Effector memory CD8-positive, alpha-beta T cell (primary cell): ENCODE measurements at places on chromosomes 16 and 17.

DNA sequence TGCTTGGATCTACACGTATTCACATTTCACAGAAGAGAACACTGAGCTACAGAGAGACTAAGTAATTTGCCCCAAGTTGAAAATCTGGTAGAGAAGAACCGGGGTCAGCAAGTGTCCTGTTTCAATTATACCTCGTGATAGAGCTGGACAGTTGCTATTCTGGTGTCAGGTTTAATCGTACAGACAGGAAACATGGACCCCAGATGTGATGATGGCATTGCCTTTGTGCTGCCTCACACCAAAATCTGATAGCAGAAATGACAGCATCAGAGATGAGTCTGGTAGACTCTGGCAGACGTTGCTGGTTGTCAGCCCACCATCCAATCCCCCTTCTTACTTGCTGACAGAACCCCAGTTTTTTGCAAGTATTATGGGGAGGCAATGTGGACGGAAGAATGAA is 112.1 kb upstream of the FOXF1 start:
- no peak overlapping the region for H3K27ac ChIP-seq
- no peaks in the 10 kb centered on the region for H3K36me3 ChIP-seq
- DNase-seq = no peak
- peaks cover 9% of the 10 kb centered on the region for H3K27me3 ChIP-seq
- H3K4me3 ChIP-seq = no peak overlapping the region
- no peaks in the 10 kb centered on the region for H3K4me1 ChIP-seq

DNA sequence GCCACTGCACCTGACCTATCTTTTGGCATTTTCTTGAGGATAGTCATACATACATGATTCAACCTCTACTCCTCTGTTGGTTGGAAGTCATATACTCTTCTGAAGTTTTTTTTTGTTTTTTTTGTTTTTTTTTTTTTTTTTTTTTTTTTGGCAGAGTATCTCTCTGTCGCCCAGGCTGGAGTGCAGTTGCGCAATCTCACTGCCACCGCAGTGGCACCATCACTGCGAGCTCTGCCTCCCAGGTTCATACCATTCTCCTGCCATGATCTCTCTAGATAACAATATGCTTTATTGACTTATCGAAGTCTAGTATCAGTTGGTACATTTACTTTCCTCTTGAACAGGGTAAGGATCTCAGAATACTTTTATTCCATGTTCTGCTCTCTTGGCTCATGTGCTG is 224.2 kb upstream of the WSCD1 start:
- no peaks in the 10 kb centered on the region for H3K36me3 ChIP-seq
- H3K27ac ChIP-seq = no peak overlapping the region
- H3K4me1 ChIP-seq = no peaks in the 10 kb centered on the region
- no peak overlapping the region for H3K4me3 ChIP-seq
- DNase-seq = no peak
- peaks cover 35% of the 10 kb centered on the region for H3K27me3 ChIP-seq

- H3K4me3 ChIP-seq = no peak overlapping the region
- no peaks in the 10 kb centered on the region for H3K36me3 ChIP-seq
- peaks cover 51% of the 10 kb centered on the region for H3K27me3 ChIP-seq
- H3K4me1 ChIP-seq = no peaks in the 10 kb centered on the region
- H3K27ac ChIP-seq = no peak overlapping the region
Observed at GRCh38 chr17:49918591-49918990, 50.4 kb upstream of the DLX4 start.

DNA sequence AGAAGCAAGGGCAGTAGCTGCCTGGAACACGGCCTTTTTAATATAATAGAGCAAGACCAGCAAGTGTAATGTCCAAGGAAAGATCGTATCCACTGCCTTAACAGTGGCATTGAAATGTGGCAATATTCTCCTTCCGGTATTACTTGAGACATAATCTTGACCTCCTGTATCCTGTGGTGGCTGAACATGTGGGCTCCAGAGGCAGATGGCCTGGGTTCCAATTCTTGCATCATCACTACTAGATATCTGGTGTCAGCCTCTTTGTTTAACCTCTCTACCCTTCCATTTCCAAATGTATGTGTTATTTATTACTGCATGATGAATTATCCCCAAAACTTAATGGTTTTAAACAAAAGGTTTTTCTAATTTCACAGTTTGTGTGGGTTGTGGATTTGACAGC is 3.5 kb upstream of the CDYL2 start:
- peaks cover 5% of the 10 kb centered on the region for H3K4me1 ChIP-seq
- DNase-seq = no peak
- peaks cover 7% of the 10 kb centered on the region for H3K36me3 ChIP-seq
- H3K4me3 ChIP-seq = no peak overlapping the region
- H3K27me3 ChIP-seq = no peaks in the 10 kb centered on the region

DNA sequence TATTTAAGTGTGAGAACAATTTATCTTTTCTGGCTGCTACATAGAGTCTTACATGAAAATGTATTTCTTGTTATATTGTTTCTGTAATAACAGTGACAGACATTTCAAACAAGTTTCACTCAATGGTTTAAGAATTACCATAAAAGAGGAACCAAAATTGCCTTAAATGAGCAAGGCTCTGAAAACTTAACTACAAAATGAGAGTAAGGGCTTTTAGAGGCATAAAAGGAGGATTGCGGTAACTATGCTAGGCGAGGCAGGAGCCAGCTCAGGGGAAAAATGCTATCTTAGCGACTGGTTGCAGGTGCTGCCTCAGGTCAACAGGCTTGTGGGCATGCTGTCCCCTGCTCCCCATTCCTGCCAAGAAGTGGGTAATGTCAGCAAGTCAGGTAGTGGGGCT is 81.7 kb upstream of the MSI2 start:
- H3K27me3 ChIP-seq = peaks cover 36% of the 10 kb centered on the region
- H3K27ac ChIP-seq = no peak overlapping the region
- peaks cover 1% of the 10 kb centered on the region for H3K4me1 ChIP-seq
- DNase-seq = no peak
- H3K4me3 ChIP-seq = no peak overlapping the region
- no peaks in the 10 kb centered on the region for H3K36me3 ChIP-seq

- H3K27ac ChIP-seq = no peak overlapping the region
- H3K4me1 ChIP-seq = no peaks in the 10 kb centered on the region
- no peak overlapping the region for H3K4me3 ChIP-seq
- DNase-seq = no peak
- H3K36me3 ChIP-seq = no peaks in the 10 kb centered on the region
Observed at GRCh38 chr16:82843606-82844271, 217.0 kb downstream of the CDH13 start.

DNA sequence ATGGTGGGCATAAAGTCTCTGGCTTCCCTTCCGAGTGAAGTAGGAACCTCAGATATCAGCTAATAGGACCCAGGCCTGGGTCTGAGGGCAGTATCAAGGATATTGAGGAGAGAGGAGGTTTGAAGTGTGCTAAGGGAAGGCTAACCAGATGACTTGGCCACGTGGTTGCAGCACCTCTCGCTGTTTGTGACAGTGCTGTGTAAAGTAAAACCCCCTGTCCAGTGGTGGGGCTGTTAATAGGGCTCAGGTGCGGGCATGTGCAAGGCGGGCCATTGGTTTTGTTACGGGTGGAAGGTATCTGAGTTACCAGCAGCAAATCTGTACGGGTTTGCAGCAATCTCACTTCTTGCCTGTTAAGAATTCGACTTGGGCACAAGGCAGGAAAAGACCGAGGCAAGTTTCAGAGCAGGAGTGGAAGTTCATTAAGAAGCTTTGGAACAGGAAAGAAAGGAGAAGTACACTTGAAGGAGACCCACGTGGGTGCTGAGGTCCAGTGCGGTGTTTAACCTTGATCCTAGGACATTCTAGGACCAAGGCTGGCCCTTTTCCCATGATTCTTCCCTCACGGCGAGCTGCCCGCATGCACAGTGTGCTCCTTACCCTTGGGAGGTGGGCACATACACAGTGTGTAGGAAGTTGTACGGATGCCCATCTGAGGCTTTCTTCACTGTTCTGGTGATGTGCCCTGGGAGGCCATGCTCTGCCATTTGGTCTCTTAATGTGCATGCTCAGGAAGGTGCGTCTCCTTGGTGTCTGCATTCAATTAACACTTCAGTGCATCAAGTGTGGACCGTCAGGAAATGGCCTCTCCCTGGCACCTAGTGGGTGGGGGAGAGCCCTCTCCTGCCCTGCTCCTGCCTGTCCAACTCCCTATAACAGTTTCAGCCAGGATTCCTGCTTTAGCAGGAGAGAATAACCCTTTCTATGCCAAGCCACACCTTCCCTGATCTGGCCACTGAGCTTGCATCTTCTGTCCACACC is 20.3 kb downstream of the SGF29 start:
- no peaks in the 10 kb centered on the region for H3K27me3 ChIP-seq
- peaks cover 7% of the 10 kb centered on the region for H3K36me3 ChIP-seq
- peaks cover 29% of the 10 kb centered on the region for H3K4me1 ChIP-seq
- no peak overlapping the region for H3K4me3 ChIP-seq
- peak overlapping the region; percentile 70 for H3K27ac ChIP-seq
- DNase-seq = no peak

DNA sequence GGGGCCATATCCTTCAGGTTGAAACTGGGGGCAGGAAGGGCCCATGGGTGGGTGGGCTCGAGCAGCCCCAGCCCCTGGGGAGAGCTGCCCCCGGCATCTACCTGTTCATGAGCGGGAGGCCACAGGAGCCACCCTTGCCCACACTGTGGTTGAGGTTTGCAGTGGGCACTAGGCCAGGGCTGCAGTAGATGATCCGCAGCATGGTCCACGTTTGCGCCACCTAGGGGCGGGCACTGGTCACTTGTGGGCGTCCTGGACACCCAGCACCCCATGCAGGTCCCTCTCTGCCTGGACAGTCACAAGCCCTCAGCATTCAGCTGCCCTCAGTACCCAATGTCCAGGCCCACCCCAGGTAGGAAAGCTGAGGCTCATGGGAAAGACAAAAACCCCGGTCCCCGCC is 1.8 kb upstream of the JMJD8 start:
- peak overlapping the region; percentile 78 for H3K27ac ChIP-seq
- peaks cover 42% of the 10 kb centered on the region for H3K4me1 ChIP-seq
- DNase-seq = no peak
- no peaks in the 10 kb centered on the region for H3K27me3 ChIP-seq

DNA sequence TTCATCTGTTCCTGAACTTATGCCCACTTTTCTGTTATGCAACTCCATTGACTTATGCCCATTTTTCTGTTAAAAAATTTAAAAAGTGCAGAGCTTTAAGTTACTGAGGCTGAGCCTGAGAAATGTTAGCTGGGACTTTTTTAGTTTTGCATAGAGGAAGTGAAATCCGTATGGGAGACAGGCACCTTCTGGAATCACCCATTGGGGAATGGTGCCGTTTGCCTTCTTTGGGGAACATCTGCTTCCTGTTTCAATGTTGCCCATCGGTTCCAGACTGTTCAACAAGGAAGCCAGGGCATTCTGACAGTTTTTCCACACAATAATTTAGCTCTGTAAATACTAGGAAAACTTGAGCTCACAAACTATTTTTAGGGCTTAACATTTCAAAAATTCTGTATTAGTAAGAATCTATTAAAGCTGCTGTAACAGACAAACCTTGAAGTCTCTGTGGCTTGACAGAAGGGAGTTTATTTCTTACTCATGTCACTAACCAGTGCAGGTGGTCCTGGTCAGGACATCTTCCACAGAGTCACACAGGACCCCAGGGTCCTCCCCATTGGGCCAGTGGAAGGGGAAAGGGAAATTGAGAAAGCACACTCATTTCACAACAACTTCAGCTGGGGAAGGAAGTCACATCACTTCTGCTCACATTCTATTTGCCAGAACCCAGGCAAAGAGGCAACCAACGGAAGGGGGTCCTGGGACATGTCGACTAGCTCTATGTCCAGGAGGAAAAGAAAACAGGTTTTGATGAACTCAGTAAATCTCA is 17.2 kb downstream of the PRKCB start:
- H3K27me3 ChIP-seq = no peaks in the 10 kb centered on the region
- peaks cover 90% of the 10 kb centered on the region for H3K4me1 ChIP-seq
- H3K36me3 ChIP-seq = no peaks in the 10 kb centered on the region
- H3K4me3 ChIP-seq = peak overlapping the region; percentile 31
- DNase-seq = no peak

GRCh38 chr17:78185981-78186691 is 716 bp downstream of the TK1 start:
- H3K27me3 ChIP-seq = no peaks in the 10 kb centered on the region
- DNase-seq = no peak
- H3K4me1 ChIP-seq = peaks cover 9% of the 10 kb centered on the region
- H3K4me3 ChIP-seq = peak overlapping the region; percentile 79
- no peaks in the 10 kb centered on the region for H3K36me3 ChIP-seq

DNA sequence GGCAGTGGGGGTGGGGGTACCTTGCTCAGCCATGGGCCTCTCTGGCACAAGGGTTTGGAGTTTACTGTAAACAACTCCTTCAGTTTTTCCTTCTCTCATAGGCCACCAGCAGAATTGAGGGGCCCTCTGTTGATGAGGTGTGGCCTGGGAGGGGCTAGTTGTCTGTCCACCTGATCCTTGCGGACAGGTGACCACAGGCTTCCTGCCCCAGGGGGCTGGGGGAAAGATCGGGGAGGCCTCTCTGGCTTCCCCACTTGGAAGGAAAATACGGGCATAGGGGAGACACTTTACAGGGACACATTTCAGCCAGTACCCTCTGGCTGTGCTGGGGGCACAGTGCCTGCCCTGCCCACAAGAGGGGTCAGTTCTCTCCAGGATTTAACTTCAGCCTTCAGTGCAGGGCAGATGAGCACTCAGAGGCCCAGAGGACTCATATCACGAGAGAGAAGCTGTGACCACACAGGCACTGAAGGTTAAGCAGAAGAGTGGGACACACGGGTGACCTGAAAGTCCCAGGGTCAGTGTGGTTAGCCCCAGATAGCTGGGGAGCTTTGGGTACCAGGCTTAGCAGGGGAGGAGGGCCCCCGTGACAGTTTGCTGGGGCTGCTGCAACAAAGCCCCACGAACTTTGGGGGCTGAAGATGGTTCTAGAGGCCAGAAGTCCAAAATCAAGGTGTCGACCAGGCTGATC is 245.9 kb downstream of the SEC14L1 start:
- peak overlapping the region; percentile 94 for H3K27ac ChIP-seq
- H3K36me3 ChIP-seq = peaks cover 37% of the 10 kb centered on the region
- H3K27me3 ChIP-seq = no peaks in the 10 kb centered on the region

- H3K36me3 ChIP-seq = peaks cover 3% of the 10 kb centered on the region
- no peaks in the 10 kb centered on the region for H3K27me3 ChIP-seq
- H3K4me1 ChIP-seq = peaks cover 5% of the 10 kb centered on the region
- no peak for DNase-seq
- no peak overlapping the region for H3K4me3 ChIP-seq
- no peak overlapping the region for H3K27ac ChIP-seq
Observed at GRCh38 chr16:18959031-18959505, 24.7 kb upstream of the TMC7 start.

DNA sequence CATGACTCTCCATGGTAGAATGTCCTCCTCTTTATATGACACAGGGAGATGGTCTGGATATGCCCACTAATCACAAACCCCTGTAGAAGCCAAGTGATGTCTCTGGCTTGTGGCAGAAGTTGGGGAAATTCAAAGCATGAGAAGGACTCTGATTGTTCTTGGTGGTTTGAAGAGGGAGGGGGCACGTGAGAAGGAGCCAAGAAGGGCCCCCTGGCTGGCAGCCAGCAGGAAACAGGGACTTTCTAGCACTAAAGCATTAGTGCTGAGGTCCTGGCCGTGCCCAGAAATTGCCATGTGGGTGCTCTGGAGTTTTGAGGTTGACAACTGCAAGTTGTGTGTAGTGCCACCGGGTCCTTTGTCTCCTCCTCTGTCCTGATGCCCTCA is 199.9 kb downstream of the LGALS9B start:
- H3K36me3 ChIP-seq = no peaks in the 10 kb centered on the region
- no peak overlapping the region for H3K4me3 ChIP-seq
- no peaks in the 10 kb centered on the region for H3K27me3 ChIP-seq
- no peak for DNase-seq
- no peak overlapping the region for H3K27ac ChIP-seq
